Stimulated activated CD8-positive, alpha-beta memory T cell treated with anti-CD3 and anti-CD28 coated beads, Interleukin-7, amount 100 ng/mL, for 4 hours (primary cell): ENCODE measurements at places on chromosomes 5 and 9.

GRCh38 chr5:9046756-9047481, 499.0 kb downstream of the SEMA5A start:
- DNase-seq = no peak

DNA sequence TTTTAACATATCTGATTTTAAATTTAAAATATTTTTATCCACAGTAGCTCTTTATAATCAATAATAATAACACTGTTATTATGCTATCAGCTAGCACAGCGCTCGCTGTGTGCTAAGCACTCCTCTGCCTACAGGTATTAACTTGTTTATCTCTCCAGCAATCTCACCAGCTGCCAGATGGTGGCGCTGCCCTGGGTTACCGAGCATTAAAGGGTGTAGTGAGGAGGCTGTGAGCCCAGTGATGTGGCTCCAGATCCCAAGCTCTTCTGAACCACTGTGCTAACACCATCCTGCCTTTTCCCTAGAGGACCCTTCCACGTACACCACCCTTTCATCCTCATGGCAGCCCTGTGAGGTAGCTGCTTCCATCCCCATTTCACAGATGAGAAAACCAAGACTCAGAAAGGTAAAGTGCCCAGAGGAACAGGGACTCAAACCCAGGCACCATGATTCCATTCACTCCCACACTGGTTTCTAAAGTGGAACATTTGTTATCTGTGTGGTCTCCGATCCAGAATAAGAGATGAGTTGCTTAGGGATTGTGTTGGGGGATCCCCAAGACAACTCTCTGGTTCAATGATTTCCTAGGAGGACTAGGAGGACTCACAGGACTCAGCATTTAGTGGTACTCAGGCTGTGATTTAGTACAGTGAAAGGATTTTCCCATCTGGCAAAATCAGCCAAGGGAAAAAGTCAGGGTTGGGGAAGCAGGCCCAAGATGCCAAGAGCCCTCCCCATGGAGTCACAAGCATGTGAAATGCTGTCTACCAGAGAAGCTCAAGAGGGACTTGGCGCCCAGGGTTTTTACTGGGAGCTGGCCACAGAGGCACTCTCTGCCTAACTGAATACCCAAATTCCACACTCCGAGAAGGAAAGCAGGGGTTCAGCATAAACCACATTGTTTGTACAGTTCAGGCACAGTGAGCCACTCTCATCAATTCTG, 7.0 kb downstream of the IGFBPL1 start:
- no peak for DNase-seq

- no peak for DNase-seq
Measured at GRCh38 chr5:12272389-12272788, 368.1 kb upstream of the CTNND2 start.

DNA sequence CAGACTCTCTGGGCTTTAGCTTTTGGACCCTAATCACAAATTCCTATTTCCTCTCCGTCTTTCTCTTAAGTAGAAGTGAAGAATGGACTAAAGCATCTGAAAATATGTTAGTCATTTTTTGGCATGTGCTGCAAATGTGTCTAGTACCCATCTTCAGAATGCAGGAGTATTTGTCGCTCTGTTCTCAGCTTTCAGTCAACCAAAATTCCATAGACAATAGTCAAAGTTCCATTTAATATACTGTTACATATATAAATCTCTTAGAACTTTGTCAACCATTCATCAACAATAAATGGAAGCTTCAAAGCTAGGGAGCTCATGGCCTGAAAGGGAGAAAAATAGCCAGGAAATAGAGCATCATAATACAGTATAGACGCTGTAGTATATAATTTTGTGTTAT, 509.4 kb downstream of the BNC2 start:
- DNase-seq = no peak

DNA sequence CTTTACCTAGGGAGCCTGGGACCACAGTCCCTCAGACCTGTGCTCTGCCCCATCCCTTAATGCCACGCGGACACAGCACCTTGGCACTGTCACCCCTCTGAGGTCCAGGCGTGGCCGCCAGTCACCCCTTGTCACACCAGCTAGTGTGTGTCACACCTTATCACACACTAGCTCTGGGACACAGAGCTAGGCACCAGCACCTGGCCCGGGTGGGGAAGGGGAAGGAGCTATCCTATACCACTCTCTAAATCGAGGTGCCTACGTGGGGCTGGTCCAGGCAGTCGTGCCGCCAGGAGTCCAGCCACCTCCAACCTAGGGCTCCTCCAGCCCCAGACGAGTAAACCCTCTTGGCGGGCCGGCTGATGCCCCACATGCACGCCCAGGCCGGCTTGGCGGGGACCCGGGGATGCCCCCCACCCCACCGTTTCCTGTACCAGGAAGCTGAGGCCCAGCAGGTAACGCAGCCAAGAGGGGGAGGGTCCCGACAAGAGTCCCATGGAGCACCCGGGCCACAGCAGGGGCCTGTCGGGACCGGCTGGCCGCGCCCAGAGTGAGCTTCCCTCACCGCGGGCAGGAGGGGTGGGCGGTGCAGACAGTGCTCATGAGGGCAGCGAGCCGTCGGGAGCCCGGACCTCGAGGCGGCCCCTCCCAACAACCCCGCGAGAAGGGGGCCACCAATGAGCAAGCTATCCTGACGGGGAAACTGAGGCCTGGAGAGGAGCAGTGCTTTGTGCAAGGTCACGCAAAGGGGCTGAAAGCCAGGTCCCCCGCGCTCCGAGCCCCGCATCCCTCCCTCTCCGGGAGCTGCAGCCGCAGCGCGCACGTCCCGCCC, 550 bp downstream of the CORO2A start:
- DNase-seq = no peak

DNA sequence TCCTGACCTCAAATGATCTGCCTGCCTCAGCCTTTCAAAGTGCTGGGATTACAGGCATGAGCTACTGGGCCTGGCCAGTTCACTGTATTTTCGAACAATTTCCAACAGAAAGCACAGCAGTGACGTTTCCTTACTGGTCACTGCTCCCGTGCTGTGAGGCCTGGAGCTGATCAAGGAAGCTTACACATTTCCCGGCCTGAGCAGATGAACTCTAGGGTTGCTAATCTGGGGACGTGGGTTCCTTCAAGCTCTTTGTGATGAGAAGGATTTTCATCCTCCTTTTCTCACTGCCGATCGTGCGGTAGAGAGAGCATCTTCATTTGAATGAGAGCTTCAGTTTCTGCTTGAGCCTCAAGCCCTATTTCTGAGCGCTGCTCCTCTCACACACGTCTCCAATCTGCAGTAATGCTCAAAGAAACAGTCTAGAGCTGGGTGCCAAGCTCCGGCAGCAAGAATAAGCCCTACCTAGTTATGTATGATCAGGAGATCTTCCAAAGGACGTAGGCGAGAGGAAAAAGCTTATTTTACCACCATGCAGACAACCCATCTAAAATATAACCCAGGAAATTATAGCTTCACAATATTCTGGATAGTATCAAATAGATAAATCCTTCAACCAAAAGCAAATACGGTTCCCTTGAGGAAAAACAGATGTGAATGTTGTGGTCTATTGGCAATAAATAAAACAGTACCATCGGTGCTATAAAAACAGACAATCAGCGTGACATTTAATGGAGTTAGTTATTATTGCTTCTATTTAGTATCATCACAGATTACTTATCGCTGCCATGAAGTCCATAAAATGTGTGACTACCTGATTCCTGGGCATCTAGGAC, 7.3 kb upstream of the SPATA24 start:
- no peak for DNase-seq

- DNase-seq = no peak
Measured at GRCh38 chr5:1204693-1205242, 3.4 kb downstream of the SLC6A19 start.

DNA sequence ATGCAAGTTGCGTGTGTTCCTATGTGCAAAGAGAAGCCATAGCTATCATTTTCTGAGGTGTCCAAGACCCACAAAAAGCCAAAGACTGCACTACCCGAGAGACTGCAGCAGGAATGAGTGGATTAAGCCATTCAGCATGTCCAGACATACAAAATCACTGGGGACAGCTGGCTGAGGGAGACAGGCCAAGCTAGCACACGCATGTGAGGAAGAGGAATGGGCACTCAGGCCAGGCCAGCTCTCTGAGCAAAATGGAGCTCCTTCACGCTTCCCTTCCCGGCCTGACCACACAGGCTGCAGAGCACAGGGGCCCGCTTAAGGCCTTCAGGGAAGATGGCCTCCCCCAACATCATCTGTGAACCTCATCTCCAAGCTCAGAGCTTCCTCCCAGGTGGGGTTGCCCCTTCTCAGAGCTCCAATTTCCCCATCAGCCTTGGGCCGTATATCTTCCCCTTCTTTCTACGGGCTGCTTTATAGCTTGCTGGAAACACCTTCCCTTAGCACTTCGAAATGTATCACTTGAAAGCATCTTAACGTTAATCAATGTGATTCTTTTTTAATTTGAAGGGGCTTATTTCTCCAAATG, 8.4 kb downstream of the DCANP1 start:
- no peak for DNase-seq

- DNase-seq = no peak
Measured at GRCh38 chr5:72698481-72698880, 118.0 kb upstream of the TNPO1 start.

- no peak for DNase-seq
Measured at GRCh38 chr9:98856982-98857381, 49.5 kb downstream of the GALNT12 start.

GRCh38 chr9:21110708-21111576, 30.7 kb downstream of the IFNW1 start:
- no peak for DNase-seq

- DNase-seq = no peak
Measured at GRCh38 chr5:39700523-39700922, 275.7 kb upstream of the DAB2 start.

GRCh38 chr9:107982745-107983144, 493.2 kb upstream of the KLF4 start:
- DNase-seq = no peak

DNA sequence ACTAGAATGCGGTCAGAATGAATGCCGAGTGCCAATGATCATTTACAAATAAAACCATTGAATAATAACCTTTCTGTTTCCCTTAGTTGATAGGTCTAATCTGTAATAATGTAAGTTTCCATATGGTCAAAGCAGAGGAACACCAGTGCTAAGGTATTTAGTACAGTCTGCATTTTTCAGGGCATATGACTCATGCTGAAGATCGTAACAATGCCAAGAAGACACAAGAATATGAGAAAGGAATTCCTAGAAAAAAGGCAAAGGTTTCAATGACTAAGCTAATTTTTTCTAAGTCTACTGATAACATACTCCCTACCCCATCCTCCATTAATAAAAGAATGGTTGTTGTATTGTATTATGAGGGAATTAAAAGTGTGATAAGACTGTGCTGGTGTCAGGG, 2.8 kb downstream of the OR1L8 start:
- no peak for DNase-seq

DNA sequence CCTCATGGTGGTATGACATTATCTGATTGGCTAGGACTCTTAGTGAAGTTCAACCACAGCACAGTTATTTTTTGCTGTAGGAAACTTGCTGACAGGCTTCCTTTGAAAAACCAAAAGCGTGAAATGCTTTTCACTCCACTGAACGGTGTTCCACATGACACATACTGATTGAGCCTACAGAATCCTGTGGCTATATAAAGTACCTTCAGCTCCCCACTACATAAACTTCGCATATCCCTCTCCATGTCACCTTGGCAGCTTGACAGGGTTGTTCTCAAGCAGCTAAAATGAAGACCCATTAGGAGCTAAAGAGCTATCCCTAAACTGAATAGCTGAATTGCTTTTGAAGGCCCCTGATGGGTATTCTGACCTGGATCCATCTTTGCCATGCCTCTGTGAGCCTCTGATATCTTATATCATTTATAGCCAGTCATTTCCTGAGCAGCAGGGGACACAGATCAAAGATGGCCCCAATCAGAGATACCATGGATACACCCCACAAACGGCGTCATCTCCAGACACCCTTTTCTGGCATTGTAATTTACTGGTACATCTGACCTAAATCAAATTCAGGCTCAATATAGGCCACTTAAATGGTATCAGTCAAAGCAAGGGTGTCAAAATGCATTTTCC, 91.5 kb downstream of the APBA1 start:
- no peak for DNase-seq

- no peak for DNase-seq
Measured at GRCh38 chr5:176413255-176413565, 3.1 kb downstream of the CLTB start.

- DNase-seq = no peak
Measured at GRCh38 chr5:32182463-32183063, 8.4 kb upstream of the GOLPH3 start.

GRCh38 chr5:90640484-90641059, 82.0 kb downstream of the ADGRV1 start:
- DNase-seq = no peak

DNA sequence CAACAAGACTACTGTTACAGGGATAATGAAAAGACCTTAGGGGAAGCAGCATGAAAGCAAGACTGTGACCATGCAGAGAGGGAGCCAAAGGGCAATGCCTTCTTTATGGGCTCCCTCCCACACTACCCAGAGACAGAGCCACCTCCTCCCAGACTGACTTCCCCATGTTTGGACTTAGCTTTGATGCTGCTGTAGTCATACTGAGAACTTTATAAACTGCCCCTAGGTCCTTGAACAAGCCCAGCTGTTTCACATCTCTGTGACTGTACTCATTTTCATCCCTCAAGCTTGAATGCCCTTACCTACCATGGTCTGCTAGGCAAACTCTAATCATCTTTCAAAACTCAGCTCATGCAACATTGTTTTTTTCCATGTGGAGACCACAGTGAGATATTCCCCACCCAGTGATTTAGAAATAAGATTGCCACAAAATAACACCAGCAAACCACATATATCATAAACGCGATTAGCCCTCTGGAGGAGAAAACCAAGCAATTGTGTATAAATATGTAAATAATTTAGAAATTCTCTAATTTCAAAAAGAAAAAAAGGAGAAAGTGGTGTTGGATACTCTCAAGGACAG, 23.4 kb upstream of the FAM169A start:
- DNase-seq = no peak
